ENCODE measurements at places on chromosomes 6 and 20. TPM values are rescaled to one million over a fixed set of nuclear protein-coding genes. Genes with fewer than 3 reads are reported as not detected.

- no peak for DNase-seq
Observed at GRCh38 chr6:150931405-150931804, 65.9 kb downstream of the MTHFD1L start.

DNA sequence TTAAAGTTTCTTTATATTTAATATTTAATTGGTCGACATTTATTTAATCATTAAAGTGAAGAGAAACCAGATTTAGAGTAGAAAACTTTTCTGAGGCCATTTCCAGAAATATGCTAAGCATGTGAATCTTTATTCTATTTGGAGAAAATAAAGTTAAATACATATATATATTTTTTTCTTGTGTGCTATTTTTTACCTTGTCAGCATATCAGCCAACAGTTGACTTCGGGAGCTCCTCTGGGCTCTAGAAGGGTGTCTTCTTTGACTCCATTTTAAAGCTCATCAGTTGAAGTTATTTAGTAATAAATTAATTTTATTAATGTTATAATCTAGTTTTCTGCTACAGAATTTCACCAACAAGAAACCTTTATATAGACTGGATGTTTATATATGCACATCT lies 73.1 kb downstream of the SH3BGRL2 start:
- DNase-seq: no peak

DNA sequence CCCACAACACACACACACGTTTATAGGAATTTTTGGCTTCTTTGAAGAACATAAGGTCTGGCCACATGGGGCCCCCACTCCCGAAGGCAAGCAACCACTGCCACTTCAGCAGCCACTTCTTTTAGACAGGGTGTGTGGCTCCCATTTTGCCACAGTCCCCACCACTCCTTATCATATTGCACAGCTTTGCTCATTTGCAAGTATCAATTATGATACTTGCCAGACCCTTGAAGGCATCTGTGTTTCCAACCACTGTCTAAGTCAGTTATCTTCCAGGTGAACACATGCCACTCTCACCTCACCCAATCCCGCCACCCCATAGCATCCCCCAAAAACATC lies 73.1 kb downstream of the NOL4L start:
- no peak for DNase-seq

- no peak for DNase-seq
Observed at GRCh38 chr6:147067184-147067583, 137.0 kb upstream of the STXBP5 start.

GRCh38 chr6:133034509-133035206 lies 206.5 kb upstream of the EYA4 start:
- DNase-seq: no peak

- DNase-seq: no peak
Observed at GRCh38 chr6:5665173-5665572, 341.6 kb downstream of the NRN1 start.

GRCh38 chr20:57843941-57844625 lies 134.3 kb upstream of the PMEPA1 start:
- no peak for DNase-seq

- DNase-seq: no peak
Observed at GRCh38 chr6:3913077-3913957, 64.1 kb downstream of the FAM50B start.

GRCh38 chr6:130132286-130132701 lies 90.5 kb downstream of the SAMD3 start:
- DNase-seq: no peak

- no peak for DNase-seq
Observed at GRCh38 chr6:75306064-75306463, 21.5 kb upstream of the TMEM30A start.

GRCh38 chr6:111898452-111898851 lies 25.2 kb upstream of the FYN start:
- DNase-seq: no peak

GRCh38 chr20:31915491-31916280 lies 36.2 kb downstream of the PDRG1 start:
- DNase-seq: no peak

DNA sequence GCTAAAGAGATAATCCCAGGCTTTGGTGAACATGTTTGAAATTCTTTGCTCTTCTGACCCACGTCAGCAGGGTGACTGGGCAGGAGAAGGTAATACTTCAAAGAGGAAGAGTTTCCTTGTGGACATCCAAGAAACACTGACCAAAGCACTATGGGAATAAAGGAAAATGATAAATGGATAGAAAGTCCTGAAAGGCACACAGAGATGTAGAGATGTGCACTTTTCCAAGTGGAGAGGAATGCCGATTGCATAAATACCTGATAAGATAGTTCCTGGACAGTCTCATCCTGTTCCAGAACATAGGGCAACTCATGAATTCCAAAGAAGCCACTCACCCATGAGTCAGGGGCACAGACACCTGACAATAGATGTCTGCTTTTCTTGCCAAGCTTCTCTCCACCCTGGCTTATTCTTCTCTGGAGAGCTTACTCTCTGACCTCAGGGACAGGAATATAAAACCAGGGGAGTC lies 191.3 kb upstream of the FOXA2 start:
- no peak for DNase-seq

DNA sequence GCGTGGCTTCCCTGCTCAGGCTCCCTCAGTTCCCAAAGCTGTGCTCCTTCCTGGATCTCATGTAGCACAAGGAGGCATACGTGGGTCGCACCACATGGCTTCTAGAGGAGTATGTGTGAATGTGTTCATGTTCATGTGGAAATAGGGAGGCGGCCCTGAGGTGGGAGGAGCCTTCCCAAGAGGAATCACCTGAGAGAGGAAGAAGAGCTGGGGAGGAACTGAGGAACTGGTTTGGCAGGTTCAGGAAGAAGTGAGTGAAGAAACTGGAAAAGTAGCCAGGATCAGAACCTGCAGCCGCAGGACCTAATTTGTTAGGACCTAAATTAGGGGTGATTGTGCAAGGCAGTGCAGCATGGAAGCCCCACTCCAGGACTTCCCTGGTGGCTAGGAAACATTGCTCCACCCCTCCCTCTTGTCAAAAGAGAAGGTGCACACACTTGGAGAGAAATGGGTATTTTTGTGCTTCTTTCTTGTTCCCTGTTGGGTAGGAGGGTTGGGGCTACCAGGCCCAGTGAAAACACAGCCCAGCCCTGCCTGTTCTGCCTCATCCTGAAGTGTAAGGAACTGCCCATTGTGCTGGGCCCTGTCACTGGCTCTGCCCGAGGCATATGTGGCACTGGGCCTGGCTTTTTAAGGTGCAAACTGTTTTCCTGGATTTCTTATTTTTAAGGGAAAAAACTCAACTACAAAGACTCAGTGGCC lies 20.7 kb downstream of the SYNJ2 start:
- no peak for DNase-seq

GRCh38 chr6:6654599-6655575 lies 66.4 kb downstream of the LY86 start:
- DNase-seq: no peak

GRCh38 chr20:3889489-3890397 lies 556 bp downstream of the PANK2 start:
- no peak for DNase-seq

DNA sequence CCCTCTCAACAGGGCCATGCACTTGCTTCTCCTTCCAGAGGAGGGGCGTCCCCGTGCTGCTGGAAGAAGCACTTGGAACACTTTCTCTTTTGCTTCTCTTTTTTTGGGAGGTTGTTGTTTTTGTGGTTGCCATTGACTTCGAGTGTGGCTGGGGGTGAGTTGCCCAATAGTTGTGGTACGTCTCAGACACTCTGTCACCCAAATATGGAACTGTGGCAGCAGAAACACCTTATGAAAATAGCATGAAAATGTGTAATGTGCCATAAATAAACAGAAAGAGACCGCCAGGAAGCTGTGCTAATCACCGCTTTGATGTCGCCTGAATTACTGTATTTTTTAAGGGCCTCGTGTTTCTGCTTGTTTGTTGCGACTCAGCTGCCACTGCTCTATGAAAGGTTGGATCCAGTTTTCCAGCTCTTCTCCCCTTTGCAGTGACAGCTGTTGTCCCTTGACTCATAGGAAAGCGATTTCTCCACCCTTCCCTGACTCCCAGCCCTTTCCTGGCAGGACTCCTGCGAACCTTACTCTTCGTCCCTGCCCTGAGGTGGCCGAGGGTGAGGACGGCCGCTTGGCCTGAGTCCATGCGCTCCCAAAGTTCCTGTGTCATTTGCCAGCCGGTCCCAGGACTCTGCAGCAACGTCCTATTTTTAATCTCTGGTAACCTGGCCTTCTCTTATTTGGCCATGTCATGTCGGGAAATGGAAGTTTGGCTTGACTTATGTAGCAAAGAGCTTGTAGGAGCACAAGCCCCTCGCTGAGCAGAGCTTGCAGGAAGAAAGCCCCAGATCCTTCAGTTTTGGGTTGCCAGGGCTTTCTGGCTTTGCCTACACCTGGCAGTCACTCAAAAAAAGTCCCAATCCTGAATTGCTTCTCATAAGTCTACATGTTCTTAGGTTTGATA lies 694.6 kb downstream of the QKI start:
- DNase-seq: no peak

Gene STMND1
- total RNA-seq: not detected

Gene LZTS3
- total RNA-seq: 0.44 TPM

Gene TP53TG5
- total RNA-seq: not detected

Gene SIRPB1
- total RNA-seq: 20.1 TPM

Gene BTNL2
- total RNA-seq: 0.26 TPM

Gene ENPP4
- 5.3 TPM for total RNA-seq

Gene ECT2L
- not detected for total RNA-seq

All from GM12878 (cell line).